Fibroblast of upper back skin (primary cell): ENCODE measurements at places on chromosomes 1 and 21.
A peak's percentile ranks its signal among the peaks of the same experiment; 100 is the strongest.

DNA sequence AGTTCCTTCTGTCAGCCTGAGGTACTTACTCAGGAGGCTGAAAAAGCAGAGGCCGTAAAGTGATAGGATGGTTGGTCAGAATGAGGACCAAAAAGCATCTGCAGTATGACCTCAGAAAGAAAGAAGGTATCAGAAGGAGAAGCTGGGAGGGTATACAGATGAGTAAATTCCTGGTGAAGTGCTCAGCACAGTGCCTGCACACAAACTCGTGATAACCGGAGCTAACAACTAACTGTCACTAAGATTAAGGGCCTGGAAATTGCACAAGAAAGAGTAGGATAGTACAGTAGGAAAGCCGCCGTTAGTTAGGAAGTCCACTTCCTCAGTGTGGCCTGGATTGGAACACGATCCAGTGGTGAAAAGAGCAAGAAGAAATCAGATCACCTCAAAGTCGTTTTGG lies 62.6 kb downstream of the VPS26C start:
- DNase-seq = no peak

- DNase-seq = no peak
These were observed 29.1 kb upstream of the FMO3 start for GRCh38 chr1:171061425-171062143.

DNA sequence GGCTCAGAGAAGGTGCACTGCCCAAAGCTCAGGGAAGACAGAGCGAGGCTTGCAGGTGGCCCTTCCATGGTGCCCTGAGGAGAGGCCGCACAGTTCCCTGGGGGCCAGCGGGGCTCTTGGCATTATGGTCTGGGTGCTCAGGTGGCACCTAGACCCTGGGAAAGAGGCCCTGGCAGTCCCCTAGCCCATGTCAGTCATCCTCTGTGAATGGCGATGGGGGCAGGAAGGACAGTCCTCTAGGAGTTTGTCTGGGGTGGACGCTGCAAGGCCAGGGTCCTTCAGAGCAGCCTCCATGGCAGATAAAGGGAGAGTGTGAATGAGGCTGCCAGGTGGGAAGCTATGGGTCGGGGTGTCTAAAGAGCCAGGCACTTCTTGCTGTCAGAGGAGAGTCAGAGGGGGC lies 345.9 kb upstream of the VAMP3 start:
- no peak for DNase-seq

GRCh38 chr1:50329332-50329932 lies 93.8 kb downstream of the DMRTA2 start:
- DNase-seq = no peak

DNA sequence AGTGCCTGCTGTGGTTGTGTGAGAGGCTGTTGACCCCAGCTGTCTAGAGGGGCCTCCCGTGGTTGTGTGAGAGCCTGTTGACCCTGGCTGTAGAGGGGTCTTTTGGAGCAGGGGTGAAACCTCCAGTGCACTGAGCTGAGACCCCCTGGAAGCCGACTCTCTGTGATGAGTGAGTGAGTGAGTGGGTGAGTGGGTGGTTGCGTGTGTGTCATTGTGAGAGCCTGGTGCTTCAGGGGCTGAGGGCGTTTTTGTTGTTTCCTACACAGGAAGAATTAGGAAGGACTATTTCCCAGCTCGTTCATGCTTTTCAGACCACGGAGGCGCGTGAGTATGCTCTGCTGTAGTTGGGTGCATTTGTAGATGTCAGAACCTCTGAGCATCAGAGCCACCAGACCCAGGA lies 3.0 kb downstream of the RRP1 start:
- DNase-seq = no peak

DNA sequence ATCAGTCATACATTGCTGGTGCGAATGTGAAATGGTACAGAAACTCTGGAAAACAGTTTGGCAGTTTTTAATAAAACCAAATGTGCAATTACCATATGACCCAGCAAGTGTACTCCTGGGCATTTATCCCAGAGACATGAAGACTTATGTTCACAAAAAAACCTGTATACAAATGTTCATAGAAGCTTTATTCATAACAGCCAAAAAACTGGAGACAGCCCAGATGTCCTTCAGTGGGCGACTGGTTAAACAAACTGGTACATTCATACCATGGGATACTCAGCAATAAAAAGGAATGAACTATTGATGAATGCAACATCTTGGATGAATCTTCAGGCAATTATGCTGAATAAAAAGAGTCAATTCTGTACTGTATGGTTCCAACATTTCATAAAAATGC lies 97.8 kb downstream of the DTL start:
- no peak for DNase-seq

DNA sequence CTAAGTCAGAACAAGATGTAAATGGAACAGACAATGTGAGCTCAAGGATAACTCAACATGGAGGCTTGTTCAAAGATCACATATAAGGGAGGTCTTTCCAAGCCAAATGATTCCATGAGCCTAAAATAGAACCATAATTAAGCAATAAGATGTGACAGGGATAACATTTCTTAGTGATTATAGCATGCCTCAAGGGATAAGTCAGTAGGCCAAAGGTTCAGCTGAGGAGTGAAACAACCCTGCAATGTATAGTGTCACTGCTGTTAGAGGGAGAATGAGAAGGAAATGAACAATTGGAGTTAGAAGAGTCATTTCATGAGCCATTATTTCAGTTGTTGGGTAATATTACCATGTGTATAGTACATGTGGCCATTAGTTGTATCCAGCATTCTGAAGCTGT lies 25.0 kb downstream of the GORAB start:
- peak; percentile 65 for DNase-seq

GRCh38 chr1:57882072-57882471 lies 458.2 kb upstream of the DAB1 start:
- DNase-seq = no peak

GRCh38 chr1:925561-926421 lies 2.1 kb downstream of the SAMD11 start:
- peak; percentile 58 for DNase-seq

- DNase-seq = no peak
These were observed 10.9 kb upstream of the METTL25B start for GRCh38 chr1:156717351-156717750.

- DNase-seq = no peak
These were observed 10.4 kb downstream of the MGST3 start for GRCh38 chr1:165641231-165641987.

DNA sequence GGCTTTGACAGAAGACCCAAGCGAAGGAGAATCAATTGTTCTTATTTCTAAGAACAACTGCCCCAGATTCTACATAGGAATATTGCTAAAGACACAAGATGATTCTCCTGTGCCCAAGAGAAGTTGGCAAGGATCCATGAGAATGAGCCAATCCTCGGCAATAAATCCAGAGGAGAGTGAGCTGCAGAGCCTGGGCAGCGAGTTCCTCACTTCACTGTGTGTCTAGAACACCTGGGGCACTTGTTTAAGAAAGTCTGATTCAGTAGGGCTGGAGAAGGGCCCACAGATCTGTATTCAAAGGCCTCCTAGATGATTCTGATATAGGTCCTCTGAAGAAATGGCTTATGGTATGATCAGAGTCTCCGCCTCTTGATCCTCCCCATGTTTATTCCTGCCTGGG lies 31.8 kb downstream of the GADD45A start:
- DNase-seq = peak; percentile 53

GRCh38 chr21:27739187-27739586 lies 772.3 kb upstream of the ADAMTS5 start:
- DNase-seq = no peak

- DNase-seq = no peak
These were observed 363.0 kb downstream of the ZP4 start for GRCh38 chr1:237527761-237528160.

DNA sequence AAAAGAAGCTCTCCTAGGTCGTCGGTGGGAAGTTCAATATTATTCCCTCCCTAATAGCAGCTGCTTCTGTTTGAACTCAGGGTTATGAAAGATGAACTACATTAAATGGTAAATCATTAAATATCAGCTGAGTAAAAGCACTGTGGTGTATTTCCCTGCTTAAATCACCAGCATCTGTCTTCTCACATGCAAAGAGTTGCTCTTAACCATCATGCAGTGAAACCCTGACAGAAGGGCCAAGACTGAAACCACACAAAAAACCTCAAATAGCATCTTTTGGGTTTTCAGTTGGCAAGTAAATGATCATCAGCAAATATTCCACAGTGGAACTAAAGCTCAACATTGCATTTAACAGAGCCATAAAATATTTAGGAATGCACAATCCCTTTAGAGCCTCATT lies 380.0 kb upstream of the ADGRL2 start:
- peak; percentile 59 for DNase-seq

- no peak for DNase-seq
These were observed 72.1 kb downstream of the LMO4 start for GRCh38 chr1:87400813-87401212.
